Hematopoietic multipotent progenitor cell (in vitro differentiated cells): ENCODE measurements at places on chromosomes 5 and 9. TPM values are rescaled to one million over a fixed set of nuclear protein-coding genes. Genes with fewer than 3 reads are reported as not detected.

DNA sequence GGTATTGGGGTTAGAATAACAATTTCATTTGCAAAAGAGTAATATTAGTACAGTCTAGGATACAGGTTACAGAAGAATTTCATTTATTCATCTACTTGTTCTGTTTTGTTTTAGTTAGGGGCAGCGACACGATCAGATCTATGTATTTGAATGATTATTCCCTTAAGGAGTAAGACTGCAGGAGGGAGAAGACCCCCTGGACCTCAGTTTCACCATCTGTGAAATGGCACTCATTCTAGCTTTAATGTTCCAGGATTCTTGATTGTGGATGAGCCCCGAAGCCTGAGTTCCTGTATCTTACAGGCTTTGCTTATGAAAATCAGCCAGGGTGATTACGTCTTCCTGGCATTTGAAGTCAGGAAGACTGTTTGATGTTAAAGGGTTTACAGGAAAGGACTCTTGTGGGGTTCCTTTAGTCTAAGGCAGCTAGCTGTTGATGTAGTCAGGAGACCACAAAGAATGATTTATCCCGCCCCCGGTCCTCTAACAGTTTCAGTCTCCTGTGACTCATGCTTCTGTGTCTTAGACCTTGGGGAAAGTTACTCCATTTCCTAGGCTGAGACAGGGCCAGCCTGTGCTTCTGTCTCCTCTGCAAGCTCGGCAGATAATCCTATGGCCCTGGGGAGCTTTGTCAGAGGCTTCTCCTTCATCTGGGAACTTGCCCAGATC lies 11.5 kb downstream of the SMIM3 start:
- peak; percentile 91 for DNase-seq

The LCN9 gene
- not detected for total RNA-seq

The CDKN2A gene
- 0.27 TPM for total RNA-seq

DNA sequence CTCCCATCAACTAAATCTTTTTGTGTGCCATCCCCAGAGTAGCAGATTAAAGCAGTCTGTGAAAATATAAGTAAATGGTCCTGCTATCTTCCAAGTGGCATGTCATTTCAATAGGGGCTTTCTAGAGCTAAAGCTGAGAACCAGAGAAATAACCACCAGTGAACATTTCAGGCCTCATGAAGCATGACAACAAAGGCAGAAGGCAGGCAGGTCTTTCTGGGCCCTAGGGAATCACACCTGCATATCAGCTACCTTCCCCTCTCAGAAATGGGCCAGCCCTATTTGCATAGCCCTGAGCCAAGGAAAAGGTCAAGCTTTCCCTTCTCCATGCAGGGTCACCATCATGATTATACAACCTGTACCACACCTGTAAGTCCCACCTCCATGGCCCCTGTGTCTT lies 205.3 kb downstream of the DEPDC1B start:
- no peak for DNase-seq

The SLC4A9 gene
- total RNA-seq: not detected

GRCh38 chr9:70034271-70034711 lies 9.4 kb upstream of the MAMDC2 start:
- no peak for DNase-seq

GRCh38 chr5:22591461-22591860 lies 261.7 kb downstream of the CDH12 start:
- no peak for DNase-seq

GRCh38 chr5:69292306-69292705 lies 40.3 kb downstream of the CCDC125 start:
- DNase-seq: no peak

GRCh38 chr9:11868795-11869194 lies 824.4 kb upstream of the TYRP1 start:
- DNase-seq: no peak

The OLFM1 gene
- total RNA-seq: 0.27 TPM

GRCh38 chr5:134345996-134346395 lies 21.0 kb downstream of the CDKL3 start:
- DNase-seq: no peak

DNA sequence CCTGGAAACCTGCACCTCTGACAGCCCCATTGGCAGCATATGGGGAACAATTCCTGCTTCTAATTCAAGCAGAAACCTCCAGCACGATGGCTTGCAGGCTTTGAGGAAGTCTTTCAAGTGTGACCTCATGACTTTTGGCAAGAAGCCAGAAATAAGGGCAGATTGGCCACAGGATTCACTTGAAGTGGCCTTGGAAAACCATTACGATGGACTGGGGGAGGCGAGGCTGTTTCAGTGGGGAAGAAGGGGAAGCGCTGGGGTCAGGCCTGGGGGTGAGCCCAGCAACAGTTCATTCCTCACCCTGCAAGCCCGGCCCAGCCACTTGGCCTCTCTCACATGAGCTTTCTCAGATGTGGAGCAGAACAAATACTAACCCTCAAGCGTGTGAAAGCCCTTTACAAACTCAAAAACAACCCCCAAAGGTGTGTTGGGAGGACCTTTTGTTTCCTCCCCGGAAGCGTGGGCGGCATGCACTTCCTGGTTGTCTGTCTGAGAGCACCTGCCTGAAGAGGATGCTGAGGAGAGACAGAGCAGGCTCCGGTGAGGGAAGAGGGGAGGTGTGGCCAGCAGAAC lies 26.9 kb upstream of the EEIG1 start:
- DNase-seq: peak; percentile 78

- no peak for DNase-seq
Measured at GRCh38 chr5:40780858-40781257, 17.3 kb downstream of the PRKAA1 start.

The PROP1 gene
- not detected for total RNA-seq

GRCh38 chr5:72433522-72433921 lies 73.7 kb downstream of the ZNF366 start:
- DNase-seq: no peak

The MARCHF11 gene
- total RNA-seq: not detected

- no peak for DNase-seq
Measured at GRCh38 chr9:16642421-16643109, 227.9 kb downstream of the BNC2 start.

GRCh38 chr9:130984521-130984920 lies 24.5 kb upstream of the LAMC3 start:
- no peak for DNase-seq

The MEGF10 gene
- 0.27 TPM for total RNA-seq

The SPATA6L gene
- total RNA-seq: not detected

DNA sequence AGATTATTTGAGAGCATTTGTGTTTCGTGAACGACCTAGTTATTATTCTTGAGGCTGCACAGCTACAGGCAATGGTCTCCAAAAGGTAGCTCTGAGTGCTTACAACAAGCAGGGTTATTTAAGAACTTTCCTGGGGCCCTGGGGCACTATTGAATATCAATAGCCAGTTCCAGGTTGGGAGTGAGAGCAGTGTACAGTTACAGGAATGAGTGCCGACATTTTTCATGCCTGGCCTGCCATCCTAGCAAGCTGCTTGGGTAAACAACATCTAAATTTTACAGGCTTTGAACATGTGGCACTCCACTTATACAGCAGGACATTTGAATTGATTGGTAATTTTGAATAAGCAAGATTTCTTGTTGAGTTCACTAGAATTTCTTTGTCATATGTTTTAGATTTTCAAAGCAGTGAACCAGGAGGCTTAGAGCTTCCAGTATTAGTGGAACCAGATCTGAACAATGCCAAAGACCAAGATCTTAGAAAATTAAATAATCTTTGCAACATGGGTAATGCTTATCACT lies 171.9 kb upstream of the GDNF start:
- no peak for DNase-seq

GRCh38 chr5:10266839-10267238 lies 16.8 kb downstream of the CCT5 start:
- DNase-seq: no peak

The BAAT gene
- not detected for total RNA-seq

GRCh38 chr5:122967625-122968024 lies 68.9 kb downstream of the PPIC start:
- DNase-seq: no peak

The SKIC3 gene
- total RNA-seq: 37.7 TPM

DNA sequence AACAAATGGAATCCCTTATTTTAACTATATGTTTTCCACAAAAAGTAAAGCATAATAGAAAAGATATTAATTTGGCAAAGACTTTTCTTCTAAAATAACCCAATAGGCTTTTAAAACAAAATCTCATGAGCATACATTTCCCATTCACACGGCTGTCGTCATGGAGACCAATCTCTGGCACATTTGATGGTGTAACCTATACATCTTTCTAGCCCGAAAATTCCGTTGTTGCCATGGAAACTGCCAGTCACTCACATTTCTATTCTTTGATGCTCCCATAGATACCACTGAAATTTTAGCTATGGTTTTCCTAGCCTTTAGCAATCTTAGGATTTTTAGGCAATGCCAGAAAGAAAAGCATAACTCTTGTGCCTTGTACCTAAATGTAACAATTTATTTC lies 262.9 kb upstream of the TRPM3 start:
- DNase-seq: no peak

The LRRC26 gene
- total RNA-seq: 2.2 TPM

DNA sequence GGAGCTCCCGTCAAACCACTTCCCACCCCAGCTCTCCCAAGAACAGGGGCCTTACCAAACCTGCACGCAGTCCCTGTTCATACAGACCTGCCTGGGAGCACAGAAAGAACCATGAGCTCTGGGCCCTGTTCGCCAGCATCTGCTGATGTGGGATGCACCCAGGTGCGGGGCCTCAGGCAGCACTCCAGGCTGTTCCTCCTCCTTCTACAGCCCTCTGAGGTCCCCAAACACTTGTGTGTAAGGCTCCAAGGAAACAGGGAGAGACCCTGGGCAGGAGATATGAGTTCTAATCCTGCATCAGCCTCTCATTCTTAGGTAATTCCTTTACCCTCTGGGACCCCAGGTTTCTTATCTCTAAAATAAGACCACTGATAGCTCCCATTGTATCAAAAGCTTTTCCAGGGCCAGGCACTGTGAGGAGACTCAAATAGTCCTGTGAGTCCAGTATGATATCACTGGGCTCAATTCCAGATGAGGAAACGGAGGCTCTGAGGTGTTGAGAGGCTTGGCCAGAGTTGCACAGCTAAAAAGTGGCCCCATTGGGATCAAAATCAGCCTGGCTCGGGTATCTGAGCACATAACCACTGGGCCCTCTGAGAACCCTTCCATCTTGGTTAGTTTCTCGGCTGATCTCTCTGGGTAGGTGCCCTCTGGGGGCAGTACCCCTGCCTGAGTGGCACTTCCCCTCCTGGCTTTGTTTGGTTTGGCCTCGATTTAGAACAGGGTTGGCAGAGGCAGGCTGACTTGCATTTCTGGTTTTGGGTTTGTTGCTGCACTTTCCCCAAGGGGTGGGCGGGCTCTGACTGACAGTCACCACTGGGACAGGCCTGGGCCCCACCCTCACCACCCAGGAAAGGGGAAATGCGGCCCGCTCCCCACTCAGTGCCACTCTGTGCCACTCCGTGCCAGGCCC lies 116.8 kb downstream of the RGS3 start:
- DNase-seq: peak; percentile 84
